ENCODE measurements at places on chromosomes 12 and 14.

DNA sequence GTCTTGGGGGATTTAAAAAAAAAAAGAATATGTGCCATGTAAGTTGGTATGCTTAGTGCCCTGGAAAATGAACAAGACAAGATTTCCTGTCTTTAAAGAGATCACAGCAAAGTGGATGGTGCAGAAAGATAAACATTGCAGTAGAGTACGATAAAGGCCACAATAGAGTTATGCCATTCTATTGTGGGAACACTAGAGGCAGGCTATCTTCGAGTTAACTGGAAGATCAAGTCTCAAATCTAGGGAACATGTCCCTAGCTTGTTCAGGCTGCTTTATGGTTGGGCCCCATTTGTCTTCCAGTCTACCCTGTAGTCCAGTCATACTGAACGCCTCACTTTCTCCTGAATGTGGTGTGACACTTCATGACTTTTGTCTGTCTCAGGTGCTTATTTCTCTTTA is 18.7 kb upstream of the CCT2 start:
- no peak for DNase-seq

DNA sequence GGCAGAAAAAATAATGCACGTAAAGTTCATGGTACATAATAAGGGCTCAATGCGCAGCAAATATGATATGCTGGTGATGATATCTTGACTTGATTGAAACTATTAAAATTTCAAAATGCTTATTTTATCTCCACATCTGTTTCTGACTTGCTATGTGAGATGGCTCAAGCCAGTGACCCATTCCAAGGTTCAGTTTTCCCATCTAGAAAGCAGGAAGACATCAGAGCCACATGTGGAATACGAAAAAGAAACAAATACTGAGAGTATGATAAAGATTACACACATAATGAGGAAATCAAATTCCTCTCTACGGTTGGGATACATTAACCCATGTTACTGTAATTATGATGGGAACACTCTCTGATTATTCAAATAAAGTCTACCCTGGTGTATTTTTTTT is 24.0 kb upstream of the TSPAN11 start:
- DNase-seq: no peak

DNA sequence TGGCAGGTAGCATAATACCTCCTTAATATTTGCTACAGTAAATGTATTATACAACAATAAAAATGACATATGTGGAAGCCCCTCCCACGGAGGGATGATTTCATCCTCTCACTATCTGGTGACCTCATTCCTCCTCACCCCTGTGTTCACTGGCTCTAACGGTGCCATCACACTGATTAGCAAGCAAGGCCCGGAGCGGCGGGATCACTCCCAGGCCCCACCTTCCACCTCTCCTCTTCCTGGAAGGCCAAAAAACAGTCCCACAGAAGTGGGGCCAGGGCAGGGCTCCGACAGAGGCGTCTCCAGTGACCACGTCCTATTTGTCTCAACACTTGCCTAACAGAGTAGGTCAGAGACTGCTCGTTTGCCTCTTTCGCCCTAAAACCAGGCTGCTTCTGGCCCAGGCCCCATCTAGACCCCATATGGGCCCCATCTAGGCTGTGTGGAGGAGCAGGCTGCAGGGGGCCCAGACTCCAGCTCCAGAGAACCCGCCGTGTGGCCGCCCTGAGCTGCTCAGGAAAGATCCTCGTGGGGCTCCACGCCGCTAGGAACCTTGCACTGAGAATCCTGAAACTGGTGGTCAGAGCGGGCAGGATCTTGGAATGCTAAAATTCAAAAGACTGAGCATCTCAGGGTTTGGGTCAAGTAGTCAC is 3.7 kb downstream of the SELPLG start:
- DNase-seq: no peak

GRCh38 chr12:97639702-97640101 is 177.1 kb downstream of the RMST start:
- DNase-seq: no peak

DNA sequence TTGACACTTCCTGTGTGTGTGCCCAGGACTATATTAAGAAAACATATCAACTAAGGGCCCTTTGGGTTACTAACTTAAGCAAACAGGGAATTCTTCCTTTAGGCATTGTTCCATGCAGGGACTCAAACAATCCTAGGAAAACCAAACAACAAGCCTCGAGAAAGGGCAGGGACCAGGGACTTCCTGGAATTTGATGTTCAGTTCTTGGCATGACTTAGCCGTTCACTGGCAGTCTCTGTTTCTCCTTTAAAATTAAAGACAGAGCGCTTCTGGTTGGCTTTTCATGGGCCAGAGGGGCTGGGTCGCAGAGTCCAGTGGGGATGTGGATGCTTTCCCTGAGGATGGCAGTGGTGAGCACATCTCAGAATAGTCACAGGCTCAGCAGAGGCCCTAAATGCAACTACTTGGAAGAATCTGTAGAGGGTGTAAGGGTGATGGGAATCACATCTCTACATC is 35.2 kb downstream of the RNFT2 start:
- DNase-seq: no peak

DNA sequence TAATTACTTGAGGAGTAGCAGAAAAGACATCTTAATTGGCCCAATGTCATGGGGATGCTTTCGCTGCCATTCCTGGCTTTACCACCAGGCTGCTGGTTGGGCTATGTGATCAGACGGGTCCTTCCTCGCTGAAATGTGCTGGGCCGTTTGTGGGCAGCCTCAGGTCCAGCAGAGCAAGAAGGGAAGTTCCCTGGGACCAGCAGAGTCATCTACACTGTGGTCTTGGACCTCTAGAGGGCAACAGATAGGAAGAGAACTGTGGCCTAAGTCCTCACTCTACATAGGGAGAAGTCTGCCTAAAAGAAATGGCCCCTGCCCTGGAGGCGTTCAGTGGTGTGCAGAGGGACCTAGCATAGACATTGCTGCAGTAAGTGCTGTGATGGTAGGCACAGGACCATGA is 10.9 kb downstream of the EVL start:
- DNase-seq: no peak

DNA sequence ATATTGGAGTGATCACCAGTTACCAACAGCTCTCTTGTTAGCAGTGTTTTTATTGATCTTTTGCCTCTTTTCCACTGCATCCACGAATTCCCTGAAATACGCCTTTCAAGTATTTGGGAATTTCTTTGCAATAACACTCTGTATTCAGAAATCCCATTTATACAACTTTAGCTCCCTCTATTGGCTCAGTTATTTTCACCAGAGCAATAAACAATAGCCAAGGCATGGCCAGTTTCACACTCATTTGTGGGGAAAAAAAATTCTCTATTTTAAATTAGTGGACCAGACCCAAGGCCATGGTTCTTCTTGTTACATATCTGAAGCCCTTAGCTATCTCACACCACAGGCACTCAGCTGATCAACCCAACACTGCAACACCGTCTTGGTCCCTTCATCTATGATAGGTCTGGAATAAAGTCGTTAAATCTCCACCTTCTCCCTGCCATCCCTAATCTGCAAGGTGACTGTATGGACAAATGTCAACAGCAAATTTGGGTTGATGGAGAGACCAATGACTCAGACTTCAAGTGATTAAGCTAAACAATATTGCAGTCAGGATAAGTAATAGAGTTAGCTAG is 92.4 kb upstream of the TMEM260 start:
- DNase-seq: no peak

All from DMS153 (cell line).